ENCODE measurements at places on chromosomes 5 and 9. TPM values are rescaled to one million over a fixed set of nuclear protein-coding genes. Genes with fewer than 3 reads are reported as not detected.
A peak's percentile ranks its signal among the peaks of the same experiment; 100 is the strongest.

The MORN5 gene
- not detected for polyA plus RNA-seq

The SERINC5 gene
- polyA plus RNA-seq = 3.1 TPM

The LMX1B gene
- not detected for polyA plus RNA-seq

The SPINK4 gene
- polyA plus RNA-seq = 5.1 TPM

The ARL14EPL gene
- not detected for polyA plus RNA-seq

The FGF10 gene
- not detected for polyA plus RNA-seq

The CSF2 gene
- not detected for polyA plus RNA-seq

The ADAMTS2 gene
- polyA plus RNA-seq = not detected

The CCDC152 gene
- polyA plus RNA-seq = 4.0 TPM

The AUH gene
- polyA plus RNA-seq = 16.8 TPM

The PCDHA12 gene
- not detected for polyA plus RNA-seq

The POLK gene
- 13.3 TPM for polyA plus RNA-seq

The TRUB2 gene
- 56.7 TPM for polyA plus RNA-seq

The SAPCD2 gene
- 67.8 TPM for polyA plus RNA-seq

The ITGA2 gene
- 0.05 TPM for polyA plus RNA-seq

The COL27A1 gene
- 0.07 TPM for polyA plus RNA-seq

The ENTREP1 gene
- not detected for polyA plus RNA-seq

The PCDHB4 gene
- polyA plus RNA-seq = not detected

DNA sequence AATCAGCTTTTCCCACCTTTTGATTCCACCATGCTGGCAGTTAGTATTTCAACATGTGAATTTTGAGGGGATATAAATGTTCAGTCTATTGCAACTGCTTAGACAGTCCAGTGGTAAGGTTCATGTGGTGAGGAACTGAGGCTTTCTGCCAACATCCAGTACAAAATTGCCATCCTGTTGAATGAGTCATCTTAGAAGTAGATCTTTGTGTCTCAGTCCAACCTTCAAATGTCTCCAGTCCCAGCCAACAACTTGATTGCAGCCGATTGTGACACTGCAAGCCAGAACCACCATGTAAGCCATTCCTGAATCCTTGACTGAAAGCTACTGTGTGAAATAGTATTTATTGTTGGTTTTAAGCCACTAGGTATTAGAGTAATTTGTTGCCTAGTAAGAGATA is 331.5 kb upstream of the GRIN3A start:
- DNase-seq = no peak

- no peak for DNase-seq
Observed at GRCh38 chr9:14529629-14530028, 163.6 kb downstream of the ZDHHC21 start.

DNA sequence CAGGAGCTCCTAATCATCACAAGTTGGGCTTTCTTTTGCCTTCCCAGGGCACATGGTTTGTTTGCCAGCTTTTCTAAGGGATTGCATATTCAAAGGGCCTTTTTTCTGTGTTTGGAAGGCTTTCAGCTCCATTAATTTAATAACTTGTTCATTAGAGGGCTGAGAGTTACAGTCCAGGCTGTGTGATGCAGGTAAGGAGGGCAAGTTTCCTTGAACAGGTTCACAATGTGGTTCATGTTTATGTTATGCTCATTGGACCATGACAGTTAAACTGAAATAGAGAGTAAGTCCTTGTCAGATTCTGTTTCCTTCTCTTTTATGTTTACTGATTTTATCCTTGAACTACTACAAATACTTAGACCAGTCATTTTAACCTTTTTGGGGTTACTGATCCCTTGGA is 174.4 kb downstream of the MARCHF11 start:
- no peak for DNase-seq

- no peak for DNase-seq
Observed at GRCh38 chr5:173180331-173180730, 36.0 kb downstream of the BNIP1 start.

DNA sequence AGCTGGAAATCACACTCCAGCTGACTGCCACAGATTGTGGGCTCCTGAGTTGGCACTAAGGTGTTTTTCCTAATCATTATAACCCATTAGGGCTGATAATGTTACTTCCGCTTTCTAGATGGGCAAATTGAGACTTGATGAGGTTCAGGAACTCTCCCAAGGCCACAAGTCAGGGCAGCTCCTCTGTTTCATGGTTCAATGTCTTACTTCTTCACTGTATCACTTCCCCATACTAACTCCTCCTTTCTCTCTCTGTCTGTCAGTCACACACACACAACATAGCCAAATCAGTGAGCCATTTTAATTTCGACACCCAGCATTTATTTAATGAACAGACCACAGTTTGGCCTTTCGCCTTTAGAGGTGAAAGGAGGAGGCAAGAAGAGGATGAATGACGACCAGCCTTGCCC is 17.8 kb upstream of the TRAF1 start:
- no peak for DNase-seq

DNA sequence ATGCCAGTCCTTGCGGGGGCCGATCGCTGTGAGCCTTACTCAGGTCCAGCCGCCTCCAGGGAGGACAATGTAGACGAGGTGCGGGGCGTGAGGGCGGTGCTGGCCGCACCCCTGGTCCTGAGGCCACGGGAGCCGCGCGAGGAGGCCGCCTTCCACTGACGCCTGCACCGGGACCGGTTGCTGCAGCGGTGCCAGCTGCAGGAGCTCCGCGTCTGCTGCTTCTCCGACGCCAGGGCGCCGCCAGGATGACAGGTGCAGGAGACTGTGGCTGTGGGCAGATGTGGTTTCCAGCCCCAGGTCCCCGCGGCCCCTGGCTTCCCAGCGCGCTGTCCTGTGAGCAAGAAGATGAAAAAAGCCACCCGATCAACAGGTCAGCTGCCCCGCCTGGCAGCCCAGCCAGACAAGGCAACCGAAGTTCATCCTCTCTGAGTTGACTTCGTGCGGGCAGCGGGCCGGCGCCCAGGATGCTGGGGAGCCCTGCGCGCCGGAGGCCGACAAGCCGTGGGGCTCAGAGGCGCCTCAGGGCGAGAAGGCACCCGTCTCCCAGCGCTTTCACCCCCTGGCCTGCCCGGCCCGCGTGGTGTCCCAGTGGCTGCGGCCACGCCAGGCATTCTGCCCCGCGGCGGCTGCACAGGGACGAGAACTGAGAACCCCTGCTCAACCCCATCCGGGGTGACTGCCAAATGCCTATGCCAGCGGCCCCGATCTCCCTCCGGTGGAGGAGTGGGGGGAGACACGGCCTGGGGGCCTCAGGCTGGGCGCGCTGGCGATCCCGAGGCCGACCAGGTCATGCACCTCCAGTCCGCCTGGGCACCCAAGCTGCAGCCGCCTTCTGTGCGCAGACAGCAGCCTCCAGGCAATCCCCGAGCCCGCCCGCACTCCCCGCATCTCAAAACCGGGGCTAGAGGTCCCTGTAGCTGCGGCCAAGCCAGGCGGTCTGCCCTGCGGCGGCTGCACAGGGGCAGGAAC is 43.4 kb upstream of the BICD2 start:
- no peak for DNase-seq

GRCh38 chr9:61665330-61665751 is 475.5 kb downstream of the SPATA31A7 start:
- DNase-seq = peak; percentile 15

DNA sequence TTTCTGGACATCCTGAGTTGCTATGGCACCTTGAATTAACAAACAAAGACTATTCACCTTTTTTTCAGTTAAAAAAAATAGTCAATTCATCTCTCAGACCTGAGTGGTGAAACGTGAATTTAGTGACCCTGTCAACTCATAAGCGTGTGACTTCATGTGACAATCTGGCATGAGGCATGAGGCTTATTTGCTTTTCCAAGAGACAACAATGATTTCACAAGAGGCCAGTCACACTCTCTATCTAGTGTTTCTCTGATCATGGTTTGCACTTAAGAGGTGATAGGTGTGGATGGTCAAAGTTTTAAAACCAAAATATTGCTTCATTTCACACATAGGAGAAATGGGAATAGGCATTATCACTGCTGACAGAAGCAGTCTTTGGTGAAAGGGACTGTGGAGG is 559.6 kb upstream of the ACO1 start:
- no peak for DNase-seq

GRCh38 chr9:130973686-130974281 is 34.7 kb upstream of the FIBCD1 start:
- DNase-seq = peak; percentile 63

- no peak for DNase-seq
Observed at GRCh38 chr5:38383701-38384100, 125.3 kb downstream of the EGFLAM start.

DNA sequence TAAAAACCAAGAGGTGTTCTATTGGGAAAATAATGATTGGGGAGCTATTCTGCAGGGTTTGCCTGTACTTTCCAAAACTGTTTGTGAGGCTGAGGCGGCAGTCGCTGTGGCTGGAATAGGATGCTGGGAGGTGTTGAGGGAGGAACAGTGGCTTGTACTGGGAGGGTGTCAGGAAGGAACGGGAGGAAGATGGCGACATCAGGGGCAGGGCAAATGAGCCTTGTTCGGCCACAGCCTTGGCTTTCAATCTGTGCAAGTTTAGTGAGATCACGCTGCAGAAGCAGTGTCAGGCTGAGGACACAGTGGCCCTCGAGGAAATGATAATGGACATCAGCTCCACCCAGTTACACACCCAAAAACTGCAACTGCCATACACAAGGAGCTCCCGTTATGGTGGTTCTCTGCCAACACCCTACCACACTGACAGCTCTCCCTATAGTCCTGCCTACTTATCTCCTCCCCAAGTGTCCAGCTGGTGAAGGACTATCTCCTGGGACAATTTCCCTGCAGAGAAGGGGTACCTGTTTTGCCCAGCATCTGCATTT is 27.3 kb downstream of the KIF2A start:
- DNase-seq = no peak

DNA sequence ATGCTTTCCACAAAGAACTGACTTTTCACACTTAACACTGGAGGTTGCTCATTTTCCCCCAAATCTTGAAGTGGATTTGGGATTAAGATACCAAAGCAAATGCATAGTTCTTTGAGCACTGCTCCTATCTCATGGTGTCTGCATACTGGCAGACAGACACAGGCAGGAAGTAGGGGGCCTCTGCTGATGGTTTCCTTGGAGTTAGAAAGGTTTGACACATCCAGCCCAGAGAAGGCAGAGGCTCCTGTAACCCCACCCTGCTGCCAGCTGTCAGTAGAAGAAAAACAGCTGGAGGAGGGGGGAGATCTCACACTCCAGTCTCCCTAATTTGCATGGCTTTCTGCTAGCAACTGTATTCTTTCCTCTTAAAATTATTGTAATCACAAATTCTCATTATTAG is 44.1 kb downstream of the APTX start:
- no peak for DNase-seq

DNA sequence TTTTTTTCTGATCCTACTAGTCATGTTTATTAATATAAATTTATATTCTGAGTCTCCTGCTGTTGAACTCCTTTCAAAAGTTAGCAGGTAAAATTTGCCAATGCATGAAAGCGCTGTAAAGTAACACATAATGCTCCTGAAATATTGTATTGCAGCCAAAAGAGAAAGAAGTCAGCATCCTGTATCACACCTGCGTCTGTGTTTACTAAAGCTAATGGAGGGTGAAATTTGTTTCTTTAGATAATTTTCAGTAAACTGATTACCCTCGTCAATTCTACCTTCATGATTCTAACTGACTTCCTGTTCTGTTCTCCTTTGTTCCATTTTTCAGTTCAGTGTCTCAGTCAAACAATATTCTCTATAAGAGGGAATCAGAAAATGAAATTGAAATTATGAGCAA is 415.4 kb downstream of the CDH9 start:
- DNase-seq = no peak

DNA sequence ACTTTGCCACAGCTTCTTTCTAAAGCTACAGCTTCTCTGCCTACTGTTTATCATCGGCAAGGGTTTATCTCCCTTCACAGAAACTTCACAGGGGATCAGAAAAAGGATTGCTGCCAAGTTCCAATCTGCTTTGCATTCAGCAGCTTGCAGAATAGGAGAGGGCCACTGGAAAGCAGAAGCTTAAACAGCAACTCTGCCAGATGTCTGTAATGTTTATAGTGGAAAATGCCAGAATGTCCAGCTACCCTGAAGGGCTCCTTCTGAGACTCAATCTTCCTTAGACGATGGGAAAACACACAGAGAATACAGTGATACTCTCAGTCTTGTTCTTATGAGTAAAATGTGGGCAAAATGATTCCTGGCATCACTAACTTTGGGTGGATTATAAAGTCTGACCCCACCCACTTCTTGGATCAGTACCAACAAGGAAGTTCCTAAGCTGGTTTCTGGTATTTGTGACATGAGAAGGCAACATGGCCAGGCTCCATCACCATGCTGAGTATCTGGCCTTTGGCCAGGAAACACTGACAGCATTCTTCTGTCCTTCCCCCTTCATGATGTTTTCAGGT is 19.0 kb downstream of the STOM start:
- DNase-seq = peak; percentile 28

GRCh38 chr9:95188459-95188858 is 129.1 kb downstream of the FANCC start:
- no peak for DNase-seq

- no peak for DNase-seq
Observed at GRCh38 chr9:136437839-136438547, 1.7 kb downstream of the INPP5E start.

GRCh38 chr5:131222731-131223130 is 41.1 kb upstream of the CDC42SE2 start:
- DNase-seq = no peak

GRCh38 chr9:136117291-136117915 is 1.3 kb downstream of the TMEM250 start:
- DNase-seq = no peak

- no peak for DNase-seq
Observed at GRCh38 chr9:134978272-134978671, 60.6 kb upstream of the FCN1 start.

- no peak for DNase-seq
Observed at GRCh38 chr9:129391221-129391661, 213.2 kb upstream of the IER5L start.

GRCh38 chr9:87592554-87593358 is 95.1 kb downstream of the DAPK1 start:
- peak; percentile 84 for DNase-seq
